ENCODE measurements at places on chromosomes 6 and 20.

DNA sequence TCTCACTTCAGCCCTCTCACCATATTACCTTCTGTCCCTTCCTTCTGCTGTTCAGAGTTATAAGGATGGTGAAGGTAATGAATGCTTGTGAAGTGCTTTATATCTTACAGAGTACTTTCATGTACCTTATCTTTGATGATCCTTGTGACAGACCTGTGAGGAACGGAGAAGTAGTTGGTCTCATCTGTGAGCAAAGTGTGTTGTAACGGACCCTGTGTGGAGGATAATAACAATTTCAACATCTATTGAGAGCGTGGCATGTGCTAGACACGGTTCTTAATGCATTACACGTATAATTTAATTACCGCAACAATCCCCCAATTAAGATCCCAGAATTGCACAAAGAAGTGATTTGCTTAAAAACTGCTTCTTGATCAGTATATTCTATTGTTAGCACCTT, 124.6 kb downstream of the ANKS1A start:
- DNase-seq = no peak

DNA sequence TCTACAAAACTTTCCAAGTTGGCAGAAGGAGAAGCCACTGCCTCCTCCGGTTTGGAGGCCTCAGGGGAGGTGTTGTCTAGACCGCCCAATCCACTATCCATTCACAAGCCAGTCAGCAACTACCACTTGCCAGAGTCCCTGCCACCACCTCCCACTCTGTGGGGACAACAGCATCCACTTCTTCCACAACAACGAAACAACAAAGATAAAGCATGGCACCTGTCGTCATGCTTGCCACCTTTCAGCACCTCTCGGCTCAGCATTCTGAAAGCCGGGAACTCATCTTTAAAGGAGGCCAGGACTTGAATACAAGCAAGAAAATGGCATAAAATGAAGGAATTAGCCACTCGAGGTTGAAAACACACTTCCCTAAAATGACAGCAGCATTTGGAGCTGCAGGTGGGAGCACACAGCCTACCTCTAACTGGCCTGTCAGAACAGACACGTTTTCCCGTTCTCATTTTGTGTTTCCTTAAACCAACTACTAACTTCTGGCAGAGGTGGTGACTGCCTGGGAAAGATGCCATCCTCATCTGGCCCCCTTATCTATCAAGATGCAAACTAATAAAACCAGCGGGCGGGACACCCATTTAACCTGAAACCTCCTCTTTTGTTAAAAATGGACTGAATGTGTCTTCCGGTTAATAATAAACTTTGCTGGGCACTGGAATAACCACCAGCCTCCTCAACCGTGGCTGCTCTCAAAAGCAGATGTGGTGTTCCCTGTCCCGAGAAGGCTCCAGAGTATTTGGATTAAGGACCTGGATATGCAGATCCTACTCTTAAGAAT, 21.7 kb downstream of the YTHDF1 start:
- DNase-seq = no peak

DNA sequence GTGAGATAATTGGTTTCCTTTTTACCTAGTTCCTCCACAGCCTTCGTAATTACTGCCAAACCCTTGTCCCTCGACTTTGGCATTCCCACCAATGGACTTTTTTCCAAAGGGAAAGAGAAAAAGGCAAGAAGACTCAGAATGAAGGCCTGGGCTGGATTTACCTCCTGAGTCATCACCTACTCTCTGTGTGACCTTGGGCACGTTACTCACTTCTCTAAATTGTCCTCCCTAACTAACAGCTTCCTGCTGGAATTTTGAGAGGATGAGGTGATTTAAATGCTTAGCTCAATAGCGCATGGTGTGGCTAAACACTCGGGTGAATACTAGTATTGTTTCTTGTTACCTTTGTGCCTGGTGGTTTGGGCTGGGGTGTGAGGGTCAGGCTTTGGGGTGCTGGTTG, 146.6 kb downstream of the DHX35 start:
- no peak for DNase-seq

- DNase-seq = no peak
Observed at GRCh38 chr6:30981942-30982772, 1.4 kb upstream of the MUC21 start.

DNA sequence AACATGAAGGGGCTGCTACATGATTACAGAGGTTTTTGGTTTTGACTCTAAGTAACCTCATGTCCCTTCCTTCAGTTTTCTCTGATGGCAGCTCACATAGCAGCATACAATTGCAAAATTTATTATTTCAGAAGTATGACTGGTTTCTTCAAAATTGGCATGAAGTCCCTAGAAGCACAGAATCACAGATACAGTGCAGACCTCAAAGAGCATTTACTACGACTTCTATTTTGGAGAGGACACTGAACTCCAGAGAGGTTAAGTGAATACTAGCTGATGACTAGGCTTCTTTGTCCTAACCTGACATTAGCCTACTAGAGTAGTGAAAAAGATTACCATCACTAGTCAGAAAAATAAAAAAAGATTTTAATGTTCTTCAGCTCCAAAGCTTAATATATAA, 664.3 kb downstream of the RFPL4B start:
- DNase-seq = no peak

DNA sequence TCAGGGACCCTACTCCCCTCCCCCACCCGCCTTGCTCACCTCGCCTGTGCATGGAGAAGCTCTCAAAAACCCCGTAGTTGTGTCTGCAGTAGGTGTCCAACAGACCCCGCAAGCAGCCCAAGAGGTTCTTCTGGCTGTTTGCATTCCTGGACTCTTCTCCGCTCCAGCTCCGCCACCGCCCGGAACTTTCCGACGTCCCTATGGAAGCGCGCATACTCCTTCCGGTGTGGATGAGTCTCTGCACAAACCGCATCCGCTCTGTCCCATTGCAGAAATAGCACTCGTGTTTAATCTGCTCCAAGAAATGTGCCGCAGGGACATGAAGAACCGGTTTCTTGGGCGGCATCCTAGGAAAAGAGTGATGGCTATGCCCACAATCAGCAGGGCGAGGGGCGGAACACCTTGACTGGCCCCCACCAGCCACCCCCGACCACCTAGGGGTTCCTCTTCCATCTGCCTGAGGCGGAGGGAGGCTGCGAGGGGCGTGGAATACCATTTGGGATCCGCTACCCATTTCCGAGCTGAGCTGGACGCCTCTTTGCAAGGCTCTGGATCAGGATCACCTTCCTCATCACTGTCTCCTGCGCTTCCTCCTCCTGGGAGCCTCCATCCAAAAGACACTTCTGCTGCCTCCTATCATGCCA, 20.2 kb downstream of the HLA-DRA start:
- no peak for DNase-seq

DNA sequence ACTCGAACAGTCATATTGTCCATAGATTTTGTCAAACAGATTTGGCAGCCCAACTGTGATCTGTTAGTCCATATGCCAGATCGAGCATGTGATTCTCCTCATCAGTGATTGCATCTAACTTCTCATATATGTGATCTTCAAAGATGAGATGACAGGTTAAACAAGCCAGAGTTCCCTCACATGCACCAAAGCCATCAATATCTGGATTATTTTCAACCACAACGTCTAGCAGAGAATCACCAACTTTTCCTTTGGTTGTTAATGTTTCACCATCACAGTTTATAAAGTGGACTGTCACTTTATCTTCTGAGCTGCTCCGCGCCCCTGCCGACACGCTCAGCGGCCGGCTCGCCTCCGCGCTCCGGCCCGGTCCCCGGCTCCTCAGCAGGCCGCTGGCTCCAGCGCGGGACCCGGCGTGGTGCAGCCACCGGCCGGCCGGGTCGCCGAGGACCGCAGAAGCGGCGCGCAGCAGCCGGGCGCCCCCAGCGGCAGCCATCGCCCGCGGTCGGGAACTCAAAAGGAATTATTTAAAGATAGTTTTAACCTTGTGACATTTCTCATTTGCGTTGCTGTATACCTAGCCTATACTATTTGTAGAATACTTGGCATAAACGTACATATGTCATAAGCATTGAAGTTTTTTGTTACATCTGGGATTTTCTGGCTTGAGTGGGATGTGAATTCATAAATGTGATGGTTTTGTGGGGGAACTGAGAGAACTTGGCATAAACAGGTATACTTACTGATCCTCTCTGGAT, 40.1 kb upstream of the DYNLRB1 start:
- no peak for DNase-seq

- no peak for DNase-seq
Observed at GRCh38 chr6:164216839-164217238, 802.3 kb downstream of the QKI start.

DNA sequence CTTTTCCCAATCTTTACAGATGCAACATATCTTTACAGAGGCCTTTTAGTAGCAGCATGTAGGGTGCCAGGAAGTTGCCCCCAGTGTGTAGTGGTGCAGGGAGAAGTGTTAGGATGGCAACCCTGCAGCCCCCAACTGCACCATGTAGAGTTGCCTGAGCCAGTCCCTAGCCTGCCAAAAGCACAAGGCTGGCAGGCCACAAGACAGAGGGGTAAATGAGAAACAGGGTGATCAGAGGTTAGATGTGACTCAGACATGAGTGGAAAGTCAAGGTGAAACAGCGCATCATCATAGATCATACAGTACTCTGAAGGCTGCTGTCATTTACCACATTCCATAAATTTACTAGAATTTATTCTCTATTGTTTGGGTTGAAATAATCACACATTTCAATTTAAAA, 467.5 kb downstream of the PRKN start:
- no peak for DNase-seq

GRCh38 chr6:36827261-36828079, 11.8 kb downstream of the CPNE5 start:
- DNase-seq = no peak

DNA sequence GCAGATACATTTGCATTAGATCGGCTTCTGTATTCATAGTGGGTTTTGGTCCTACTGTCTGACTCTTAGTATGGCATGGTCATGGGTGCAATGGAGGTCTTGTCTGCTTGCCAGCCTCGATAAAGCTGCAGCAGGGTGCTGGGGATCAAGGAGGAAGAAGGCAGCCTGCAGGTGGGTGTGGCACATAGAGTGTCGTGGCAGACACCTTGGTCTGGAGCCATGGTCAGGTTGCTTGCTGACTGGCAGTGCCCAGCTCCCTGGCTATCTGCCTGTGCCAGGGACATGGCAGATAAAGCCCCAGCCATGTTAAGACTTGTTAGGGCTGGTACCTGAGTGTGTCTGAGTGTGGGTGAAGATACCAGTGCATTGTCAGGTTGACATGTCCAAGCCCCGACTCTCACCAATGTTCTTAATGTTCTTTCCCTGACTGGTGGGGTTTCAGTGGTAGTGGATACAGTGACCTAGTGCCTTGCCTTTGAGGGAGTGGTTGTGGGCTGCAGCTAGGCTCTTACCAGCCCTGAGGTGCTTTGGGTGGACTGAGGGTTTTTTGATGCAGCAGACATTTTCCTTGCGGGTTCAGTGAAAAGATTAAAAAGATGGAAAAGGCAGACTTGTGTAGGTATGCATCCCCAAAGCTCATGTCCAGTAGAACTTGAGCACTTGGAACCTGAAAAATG, 1.8 kb downstream of the FAM83D start:
- no peak for DNase-seq

- no peak for DNase-seq
Observed at GRCh38 chr6:72788188-72788587, 166.3 kb downstream of the KCNQ5 start.

- no peak for DNase-seq
Observed at GRCh38 chr20:32163951-32164350, 43.6 kb downstream of the PLAGL2 start.

- no peak for DNase-seq
Observed at GRCh38 chr6:45609141-45609638, 231.5 kb upstream of the SUPT3H start.

- DNase-seq = no peak
Observed at GRCh38 chr6:14216946-14217684, 99.5 kb downstream of the CD83 start.

DNA sequence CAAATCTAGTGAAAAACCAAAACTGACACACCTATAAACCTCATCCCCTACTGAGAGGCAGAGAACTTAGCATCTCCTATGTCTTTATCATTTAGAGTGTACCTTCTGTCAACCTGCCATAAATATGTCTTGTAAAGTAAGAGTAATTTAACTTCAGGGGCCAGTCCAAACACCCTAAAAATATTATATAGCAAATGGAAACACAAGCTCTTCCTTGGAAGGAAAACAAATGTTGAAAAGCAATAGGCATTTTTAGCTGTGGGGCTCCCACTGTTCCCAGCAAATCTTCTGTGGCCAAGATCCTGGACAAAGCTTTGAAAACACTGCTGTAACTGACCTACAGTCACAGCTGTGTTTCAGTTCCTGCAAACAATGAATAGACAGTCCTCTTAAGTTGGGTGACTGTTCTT, 140.0 kb upstream of the RNF217 start:
- no peak for DNase-seq

- no peak for DNase-seq
Observed at GRCh38 chr20:52933867-52934266, 38.3 kb upstream of the TSHZ2 start.

DNA sequence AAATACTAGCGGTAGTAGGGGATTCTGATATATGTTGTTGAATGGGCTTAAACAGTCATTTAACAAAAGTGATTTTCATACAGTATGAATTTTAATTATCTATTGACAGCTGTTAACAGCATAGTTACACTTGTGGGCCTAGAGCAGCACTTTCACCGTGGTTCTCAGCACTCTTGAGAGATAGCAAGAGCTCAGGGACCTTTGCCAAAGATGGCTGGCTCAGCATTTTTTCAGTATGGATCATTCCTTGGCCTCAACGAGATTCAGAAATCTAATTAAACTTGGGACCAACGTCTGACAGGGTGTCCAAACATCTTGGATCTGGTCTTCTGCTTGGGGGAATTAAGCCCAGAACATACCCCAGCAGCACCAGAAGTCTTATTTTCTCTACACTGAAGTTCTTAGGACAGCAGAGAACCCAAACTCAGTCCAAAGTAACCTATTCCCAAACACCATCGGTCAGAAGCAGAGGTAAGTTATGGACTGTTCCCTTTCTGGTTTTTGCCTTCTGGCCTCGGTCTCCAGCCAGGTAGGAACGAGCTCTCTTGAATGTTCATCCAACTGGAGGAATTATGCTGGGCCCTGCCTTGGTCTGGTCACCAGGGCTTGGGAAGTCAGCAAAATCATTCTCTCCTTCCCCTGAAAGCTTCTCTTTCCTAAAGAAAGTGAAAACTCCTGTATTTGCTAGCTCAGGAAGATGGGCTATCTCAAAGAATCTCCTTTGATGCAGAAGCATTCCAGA, 25.7 kb downstream of the PRPH2 start:
- DNase-seq = no peak

DNA sequence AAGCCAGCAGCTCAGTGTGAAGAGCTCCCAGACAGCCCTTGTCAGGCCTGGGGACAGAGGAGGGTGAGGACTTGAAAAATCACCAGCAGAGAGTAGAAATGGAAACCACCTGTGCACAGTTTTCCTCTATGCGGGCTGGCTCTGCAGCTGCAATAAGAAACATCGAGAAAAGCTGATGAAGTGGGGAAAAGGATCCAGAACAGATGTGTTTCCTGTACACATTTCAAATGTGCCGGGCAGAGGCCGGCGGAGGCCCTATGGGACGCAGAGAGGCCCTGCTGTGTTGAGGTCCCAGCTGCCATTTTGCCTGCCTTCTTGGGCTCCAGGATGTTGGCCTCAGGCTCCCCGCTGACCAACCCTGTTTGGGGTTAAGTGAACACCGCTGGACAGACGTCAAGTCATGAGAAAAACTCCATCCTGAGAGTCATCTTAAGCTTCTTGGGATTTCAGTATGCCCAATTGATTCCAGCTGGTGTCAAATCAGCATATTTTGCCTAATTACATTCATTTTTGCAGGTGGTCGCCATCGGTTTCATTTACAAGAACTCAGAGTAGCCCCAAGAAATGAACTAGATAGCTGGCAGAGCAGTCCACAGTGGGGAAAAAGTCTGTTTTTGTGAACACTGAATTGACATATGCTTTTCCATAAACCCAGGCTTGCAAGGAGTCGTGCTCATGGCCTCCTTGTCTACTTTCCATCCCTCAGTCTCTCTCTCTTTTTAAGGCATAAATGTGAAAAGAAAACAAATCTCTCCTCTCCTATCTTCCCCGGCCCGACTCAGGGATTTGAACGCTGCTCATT, 150.4 kb upstream of the PHACTR3 start:
- no peak for DNase-seq
